ENCODE measurements at places on chromosomes 5 and 9.

GRCh38 chr9:136917902-136918301 lies 26.6 kb downstream of the FBXW5 start:
- DNase-seq = no peak

- no peak for DNase-seq
These were observed 7.6 kb upstream of the INPP5E start for GRCh38 chr9:136447173-136447778.

DNA sequence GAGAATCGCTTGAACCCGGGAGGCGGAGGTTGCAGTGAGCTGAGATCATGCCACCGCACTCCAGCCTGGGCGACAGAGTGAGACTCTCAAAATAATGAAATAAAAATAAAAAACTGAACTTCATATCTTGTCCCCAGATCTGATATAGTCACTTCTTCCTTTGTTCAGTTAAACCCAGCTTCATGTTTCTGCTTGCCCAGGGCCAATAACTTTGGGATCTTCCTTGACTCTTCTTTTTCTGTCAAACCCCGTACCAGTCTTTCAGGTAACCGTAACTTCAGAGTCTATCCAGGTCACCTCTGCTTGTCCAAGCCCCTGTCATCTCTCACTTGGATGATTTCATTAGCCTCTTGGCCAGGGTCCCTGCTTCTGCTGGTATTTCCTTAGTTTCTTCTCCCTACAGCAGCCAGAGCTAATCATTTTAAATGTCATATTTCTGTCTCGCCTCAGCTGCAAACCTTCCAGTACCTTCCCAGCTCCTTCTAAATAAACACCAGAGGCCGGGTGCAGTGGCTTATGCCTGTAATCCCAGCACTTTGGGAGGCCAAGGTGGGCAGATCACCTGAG lies 19.7 kb upstream of the ABL1 start:
- no peak for DNase-seq

- DNase-seq = no peak
These were observed 251.8 kb upstream of the CDH9 start for GRCh38 chr5:27290172-27290571.

DNA sequence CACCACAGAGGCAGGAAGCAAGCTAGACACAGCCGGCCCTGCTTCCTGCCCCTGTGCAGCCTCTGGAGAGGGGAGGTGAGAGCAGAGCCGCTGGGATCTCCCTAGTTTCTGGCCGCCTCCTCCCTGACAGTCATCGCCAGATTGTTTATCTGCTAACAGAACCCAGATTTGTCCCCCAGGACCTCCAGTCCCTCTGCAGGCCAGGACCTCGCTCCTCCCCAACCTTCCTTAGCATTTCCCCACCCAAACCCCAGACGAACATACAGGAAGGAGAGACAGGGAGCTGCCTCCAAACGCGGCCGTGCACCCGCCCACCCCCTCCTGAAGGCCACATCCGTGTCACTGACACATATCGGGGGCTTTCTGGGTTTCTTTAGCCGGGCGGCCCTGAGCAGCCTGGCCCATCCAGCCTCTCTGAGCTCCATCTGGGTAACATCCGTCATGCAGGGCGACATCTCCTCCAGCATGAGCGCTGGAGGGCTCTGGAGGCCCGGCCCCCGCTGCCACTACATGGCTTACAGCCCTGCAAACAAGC lies 47.5 kb downstream of the DBH start:
- DNase-seq = no peak

Measured in erythroblast (primary cell).